ENCODE measurements at places on chromosomes 2 and 18. TPM values are rescaled to one million over a fixed set of nuclear protein-coding genes. Genes with fewer than 3 reads are reported as not detected.

The L3MBTL4 gene
- total RNA-seq = 17.5 TPM

The C2orf80 gene
- total RNA-seq = not detected

The FAM124B gene
- 4.9 TPM for total RNA-seq

The RAD51AP2 gene
- 0.20 TPM for total RNA-seq

The AMMECR1L gene
- 12.1 TPM for total RNA-seq

The CD8B2 gene
- 0.10 TPM for total RNA-seq

The BZW1 gene
- total RNA-seq = 225 TPM

The RNU2-63P gene
- not detected for total RNA-seq

The NYAP2 gene
- total RNA-seq = 0.30 TPM

The CFAP65 gene
- total RNA-seq = not detected

The AGXT gene
- total RNA-seq = 0.10 TPM

The GRHL1 gene
- total RNA-seq = 93.0 TPM

The RIT2 gene
- total RNA-seq = not detected

The ALPG gene
- total RNA-seq = not detected

The KCNS3 gene
- total RNA-seq = 17.8 TPM

The VAMP8 gene
- total RNA-seq = 32.4 TPM

The ANKRD30BL gene
- 1.4 TPM for total RNA-seq

The BAZ2B gene
- 136 TPM for total RNA-seq

The VWA3B gene
- not detected for total RNA-seq

The SERPINB12 gene
- total RNA-seq = 64.6 TPM

The CABYR gene
- total RNA-seq = 2.9 TPM

The OBSL1 gene
- 47.0 TPM for total RNA-seq

The RSAD2 gene
- total RNA-seq = 5.1 TPM

The CYRIA gene
- total RNA-seq = 9.3 TPM

The IL1F10 gene
- 2.7 TPM for total RNA-seq

The KRTCAP3 gene
- total RNA-seq = 2.5 TPM

The HOXD13 gene
- total RNA-seq = not detected

The KCNE4 gene
- 5.4 TPM for total RNA-seq

The FBXO15 gene
- total RNA-seq = 1.5 TPM

The CD8A gene
- total RNA-seq = not detected

The FAP gene
- 64.6 TPM for total RNA-seq

The ARL4C gene
- total RNA-seq = 17.2 TPM

The ATOH8 gene
- 5.2 TPM for total RNA-seq

The LMAN1 gene
- 114 TPM for total RNA-seq

The MARS2 gene
- 4.9 TPM for total RNA-seq

The RTTN gene
- total RNA-seq = 27.1 TPM

The GAREM2 gene
- 2.5 TPM for total RNA-seq

The CAPG gene
- 62.6 TPM for total RNA-seq

The HOXD11 gene
- not detected for total RNA-seq

The SULT1C4 gene
- 14.7 TPM for total RNA-seq

Measured in skin of body (tissue), 3 donors.